Nasal cavity respiratory epithelium epithelial cell of viscerocranial mucosa (primary cell): ENCODE measurements at places on chromosomes 11 and 22. TPM values are rescaled to one million over a fixed set of nuclear protein-coding genes. Genes with fewer than 3 reads are reported as not detected.

Gene TMPRSS5
- total RNA-seq = under 0.01 and 0.14 TPM in 2 replicates

Gene CYP2D6
- total RNA-seq = 0.34 and 1.8 TPM in 2 replicates

Gene MS4A8
- not detected in 2 replicates for total RNA-seq

Gene CRYAB
- 1.0 and 13.2 TPM in 2 replicates for total RNA-seq

Gene SAA4
- 0.64 TPM in 1 of 2 replicates, not detected in the other for total RNA-seq

Gene RAPSN
- 0.34 and 0.36 TPM in 2 replicates for total RNA-seq

Gene CDK2AP2
- 19.3 and 32.5 TPM in 2 replicates for total RNA-seq

Gene HEPN1
- total RNA-seq = not detected in 2 replicates

Gene ZNHIT2
- total RNA-seq = 11.1 and 22.2 TPM in 2 replicates

Gene TKFC
- 27.5 and 32.1 TPM in 2 replicates for total RNA-seq

Gene ALG8
- 21.5 and 22.4 TPM in 2 replicates for total RNA-seq

Gene MPPED2
- total RNA-seq = not detected in 2 replicates

Gene POU2AF2
- not detected in 2 replicates for total RNA-seq

Gene ANO9
- total RNA-seq = 4.4 and 15.9 TPM in 2 replicates

Gene GGTLC2
- total RNA-seq = not detected in 2 replicates

Gene HSPB2
- total RNA-seq = not detected in 2 replicates

Gene SLC22A8
- not detected in 2 replicates for total RNA-seq
